ENCODE measurements at places on chromosomes 6 and 20.

- DNase-seq: no peak
Observed at GRCh38 chr6:169445227-169445626, 191.6 kb upstream of the THBS2 start.

- no peak for DNase-seq
Observed at GRCh38 chr20:57213924-57214323, 52.5 kb downstream of the BMP7 start.

GRCh38 chr6:6406715-6407070, 86.2 kb upstream of the F13A1 start:
- DNase-seq: no peak

DNA sequence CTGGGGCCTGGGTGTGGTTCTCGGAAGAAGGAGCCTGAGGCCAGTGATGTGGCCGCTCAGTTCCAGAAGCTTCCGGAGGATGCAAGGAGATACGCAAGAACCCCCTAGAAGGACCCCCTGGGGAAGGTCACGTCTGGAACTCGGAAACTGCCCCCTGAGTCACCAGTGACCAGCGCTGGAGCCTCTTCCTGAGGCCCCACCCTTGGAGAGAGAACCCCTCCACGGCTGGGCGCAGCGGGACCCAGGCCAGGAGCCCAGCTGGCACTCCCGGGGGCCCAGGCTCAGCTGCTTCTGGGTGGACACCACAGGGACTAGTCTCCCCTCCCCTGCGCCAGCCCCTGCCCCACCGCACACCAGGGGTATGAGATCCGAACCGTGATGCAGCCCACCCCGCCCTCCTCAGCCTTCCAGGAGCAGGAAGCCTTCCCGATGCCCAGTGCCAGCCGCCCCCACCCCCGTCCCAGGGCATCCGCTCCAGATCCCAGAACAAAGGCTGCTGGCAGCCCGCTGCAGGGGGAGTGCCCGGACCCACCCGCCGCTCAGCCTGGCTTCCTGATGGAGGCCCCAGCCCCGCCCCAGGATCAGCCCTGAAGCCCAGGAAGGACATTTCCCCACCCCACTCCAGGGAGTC, 7.5 kb downstream of the LAMA5 start:
- no peak for DNase-seq

GRCh38 chr6:72974276-72974675, 251.0 kb downstream of the KHDC1L start:
- no peak for DNase-seq

DNA sequence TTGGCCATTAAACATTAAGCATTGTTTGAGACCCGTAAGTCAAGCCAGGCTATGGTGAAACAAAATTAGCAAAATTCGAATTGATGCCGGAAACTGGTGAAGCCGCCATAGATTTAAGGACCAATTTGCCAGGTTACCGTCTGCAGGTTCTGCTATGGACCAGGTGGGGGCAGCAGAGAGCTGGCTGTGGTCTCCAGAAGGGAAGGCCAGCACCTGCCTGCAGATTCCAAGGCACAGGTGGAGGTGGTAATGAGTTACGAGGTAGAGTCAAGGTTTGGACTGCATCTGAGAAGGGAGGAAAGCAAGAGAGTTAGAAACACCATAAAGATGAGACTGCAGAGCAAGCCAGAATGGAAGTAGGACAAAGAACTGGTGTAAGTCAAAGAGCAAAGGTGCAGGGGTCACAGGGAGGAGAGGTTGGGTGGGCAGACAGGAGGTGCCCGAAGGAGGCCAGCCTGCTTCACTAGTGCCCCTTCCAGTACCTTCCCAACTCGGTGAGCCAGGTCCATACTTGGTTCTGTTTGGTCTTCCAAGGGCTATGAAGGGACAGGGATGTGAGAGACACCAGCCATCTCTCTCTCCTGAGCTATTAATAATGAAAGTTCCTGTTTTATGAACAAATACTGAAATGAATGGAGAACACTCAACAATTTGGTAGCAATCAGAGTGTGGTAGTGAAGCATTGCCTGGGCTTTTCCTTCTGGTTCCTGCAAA, 131.6 kb upstream of the ESR1 start:
- peak; percentile 31 for DNase-seq

GRCh38 chr6:15499125-15499524, 163.7 kb downstream of the DTNBP1 start:
- DNase-seq: no peak

- DNase-seq: no peak
Observed at GRCh38 chr20:58579819-58580473, 64.7 kb upstream of the APCDD1L start.

GRCh38 chr6:168480481-168480880, 39.5 kb downstream of the SMOC2 start:
- no peak for DNase-seq

GRCh38 chr20:23167431-23167830, 81.3 kb upstream of the CD93 start:
- DNase-seq: no peak

- DNase-seq: no peak
Observed at GRCh38 chr20:21430020-21430419, 32.7 kb upstream of the NKX2-4 start.

DNA sequence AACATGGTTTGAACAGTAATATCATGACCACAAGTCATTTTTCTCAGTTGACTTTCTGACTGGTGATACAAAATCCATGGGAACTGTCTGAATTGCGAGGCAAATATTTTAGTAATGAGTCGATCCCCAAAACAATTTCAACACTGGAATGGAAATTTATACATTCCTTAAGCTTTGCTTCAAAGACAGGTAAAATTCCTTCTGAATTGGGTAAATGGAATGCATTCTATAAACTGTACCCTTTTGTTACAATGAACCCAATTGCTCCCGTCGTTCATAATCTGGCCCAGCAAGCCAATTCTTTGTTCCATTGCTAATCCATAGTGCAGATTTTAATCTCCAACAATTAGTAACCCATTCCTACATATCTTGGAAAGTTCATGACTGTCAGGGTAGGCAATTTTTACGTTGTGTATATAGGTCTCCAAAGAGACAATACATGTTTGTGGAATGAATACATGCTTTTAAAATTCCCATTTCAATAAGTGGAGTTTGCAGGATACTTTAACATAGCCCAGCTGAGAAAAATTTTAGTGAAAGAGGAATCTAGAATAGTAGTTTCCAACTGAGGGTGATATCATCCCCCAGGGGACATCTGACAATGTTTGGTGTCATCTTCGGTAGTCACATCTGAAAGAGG, 32.7 kb downstream of the CYP24A1 start:
- DNase-seq: no peak
